ENCODE measurements at places on chromosomes 11 and 22. TPM values are rescaled to one million over a fixed set of nuclear protein-coding genes. Genes with fewer than 3 reads are reported as not detected.

DNA sequence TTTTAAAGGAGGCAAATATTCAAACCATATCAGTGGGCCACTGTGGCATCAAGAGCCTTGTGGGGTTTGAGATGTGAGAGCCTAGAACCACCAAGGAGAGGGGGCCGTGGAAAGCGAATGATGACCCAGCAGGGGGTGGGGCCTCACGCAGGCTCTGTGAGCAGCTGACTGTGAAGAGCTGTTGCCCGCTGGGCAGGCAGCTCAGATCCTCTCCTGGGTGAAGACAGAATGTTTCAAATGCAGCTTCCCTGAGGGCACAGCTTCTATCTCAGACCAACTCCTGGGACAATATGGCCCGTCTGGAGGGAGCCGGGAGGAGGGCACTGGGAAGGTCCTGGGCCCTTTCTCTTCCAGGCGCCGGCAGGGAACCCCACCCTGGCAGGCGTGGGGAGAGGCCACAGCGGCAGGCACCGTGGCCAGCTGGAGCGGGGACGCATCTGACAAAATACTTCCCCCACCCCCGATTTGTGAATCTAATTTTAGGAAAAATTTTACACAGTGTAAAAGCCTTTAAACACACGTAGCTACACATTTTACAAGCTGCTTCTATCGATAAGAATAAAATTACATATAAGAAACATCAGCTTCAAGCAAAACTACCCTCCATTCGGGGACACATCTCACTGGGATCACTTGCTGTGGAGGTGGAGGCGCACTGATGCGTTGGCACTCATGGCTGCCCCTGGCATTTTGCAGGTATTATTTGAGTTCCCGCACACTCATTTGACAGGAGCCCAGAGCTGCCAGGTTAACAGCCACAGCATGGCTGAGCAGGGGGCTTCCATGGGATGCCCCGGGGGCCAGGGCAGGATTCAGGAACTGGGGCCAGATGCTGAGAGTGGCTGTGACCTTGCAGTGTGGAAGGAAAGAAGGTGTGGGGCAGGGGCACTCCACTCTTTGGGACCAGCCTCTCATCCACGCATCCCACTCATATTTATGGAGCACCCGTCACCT, 40.3 kb downstream of the PARVG start:
- no peak for DNase-seq

DNA sequence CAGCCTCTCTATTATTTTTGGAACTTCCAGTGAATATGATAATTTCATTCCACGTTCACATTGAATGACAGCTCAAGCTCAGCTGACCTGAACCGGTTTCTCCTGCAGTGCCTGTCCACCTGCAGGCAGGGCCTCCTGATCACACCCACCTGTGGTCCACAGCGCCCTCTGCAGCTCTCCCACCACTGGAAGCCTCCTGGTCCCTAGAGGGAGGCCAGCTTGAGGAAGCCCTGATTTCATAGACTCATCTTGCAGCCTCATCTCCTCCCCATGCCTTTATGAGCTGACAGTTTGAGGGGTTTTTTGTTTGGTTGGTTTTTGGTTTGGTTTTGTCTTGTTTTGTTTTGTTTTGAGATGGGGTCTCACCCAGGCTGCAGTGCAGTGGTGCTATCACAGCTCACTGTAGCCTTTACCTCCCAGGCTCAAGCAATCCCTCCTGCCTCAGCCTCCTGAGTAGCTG, 29.9 kb upstream of the MALAT1 start:
- DNase-seq = peak; percentile 67

GRCh38 chr11:1548221-1549070, 23.6 kb downstream of the DUSP8 start:
- DNase-seq = peak; percentile 89

GRCh38 chr11:42625757-42626665, 685.8 kb upstream of the API5 start:
- DNase-seq = no peak

DNA sequence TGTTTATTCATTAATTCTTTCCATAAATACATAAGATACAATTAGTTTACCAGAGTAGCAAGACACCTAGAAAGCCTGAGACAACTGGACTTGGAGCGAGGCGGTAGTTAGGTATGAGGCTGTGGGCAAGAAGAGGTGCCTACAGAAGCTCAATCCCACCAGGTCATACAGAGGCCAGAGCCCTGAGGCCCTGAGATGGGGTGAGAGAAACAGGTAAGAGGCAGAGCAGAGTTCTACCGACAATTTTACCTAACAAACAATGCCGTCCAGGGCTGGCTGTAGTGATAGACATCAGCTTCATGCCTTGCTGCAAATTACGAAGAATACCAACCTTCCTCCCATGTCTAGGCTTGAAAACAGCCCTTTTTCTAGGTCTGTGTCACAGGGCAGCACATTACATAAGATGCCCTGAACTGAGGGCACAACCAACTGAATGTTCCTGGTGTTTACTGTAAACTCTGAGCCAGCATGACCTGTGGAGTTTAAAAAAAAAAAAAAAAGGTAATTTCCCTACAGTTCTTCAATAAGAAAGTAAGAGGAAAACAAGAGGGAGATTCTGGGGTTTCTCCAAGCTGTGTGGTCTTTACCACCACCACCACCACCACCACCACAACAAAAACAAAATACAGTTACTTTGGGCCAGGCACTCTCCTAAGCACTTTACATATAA, 105.8 kb downstream of the GAB2 start:
- no peak for DNase-seq

GRCh38 chr11:36094164-36094563, 150.3 kb downstream of the LDLRAD3 start:
- no peak for DNase-seq

- DNase-seq = no peak
Measured at GRCh38 chr11:9399466-9399865, 15.0 kb downstream of the IPO7 start.

GRCh38 chr11:32068134-32068870, 22.6 kb upstream of the RCN1 start:
- no peak for DNase-seq

DNA sequence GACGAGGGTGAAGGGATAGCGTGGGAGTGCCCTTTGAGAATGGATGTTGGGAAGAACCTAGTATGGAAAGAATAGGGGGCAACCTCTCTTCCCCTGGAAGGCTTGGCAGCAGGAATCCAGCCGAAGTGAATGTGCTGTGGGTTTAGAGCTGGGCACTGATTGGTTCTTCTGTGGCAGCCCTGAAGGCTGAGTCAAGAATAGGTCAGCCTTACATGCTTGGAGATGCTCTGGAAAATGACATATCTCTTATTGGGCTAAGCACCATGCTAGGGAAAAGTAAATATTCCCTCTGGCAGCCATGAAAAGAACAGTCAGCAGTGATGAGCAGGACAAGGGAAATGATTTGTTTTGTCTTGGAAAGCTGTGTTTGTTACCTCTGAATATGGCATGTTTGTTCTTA, 149.5 kb downstream of the COMMD9 start:
- no peak for DNase-seq

- no peak for DNase-seq
Measured at GRCh38 chr22:36871669-36872081, 10.9 kb downstream of the NCF4 start.

DNA sequence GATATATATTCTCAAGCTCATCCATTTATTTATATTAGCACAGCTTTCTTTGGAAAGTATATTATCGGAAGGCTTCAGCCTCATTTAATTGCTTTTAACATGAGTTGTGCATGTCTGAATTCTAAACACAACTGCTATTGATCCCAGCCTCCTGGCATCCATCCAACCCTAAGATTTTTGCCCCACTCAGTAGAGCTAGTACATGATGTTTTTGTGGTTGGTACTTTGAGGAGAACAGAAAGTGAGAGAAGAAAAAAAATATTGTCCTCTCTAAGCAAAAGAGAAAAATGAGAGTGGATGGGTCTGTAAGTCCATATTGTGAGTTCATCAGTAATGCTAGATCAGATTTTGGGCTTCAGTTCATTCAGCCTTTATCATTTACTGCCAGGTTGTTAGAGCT, 198.7 kb downstream of the DDX10 start:
- DNase-seq = no peak

DNA sequence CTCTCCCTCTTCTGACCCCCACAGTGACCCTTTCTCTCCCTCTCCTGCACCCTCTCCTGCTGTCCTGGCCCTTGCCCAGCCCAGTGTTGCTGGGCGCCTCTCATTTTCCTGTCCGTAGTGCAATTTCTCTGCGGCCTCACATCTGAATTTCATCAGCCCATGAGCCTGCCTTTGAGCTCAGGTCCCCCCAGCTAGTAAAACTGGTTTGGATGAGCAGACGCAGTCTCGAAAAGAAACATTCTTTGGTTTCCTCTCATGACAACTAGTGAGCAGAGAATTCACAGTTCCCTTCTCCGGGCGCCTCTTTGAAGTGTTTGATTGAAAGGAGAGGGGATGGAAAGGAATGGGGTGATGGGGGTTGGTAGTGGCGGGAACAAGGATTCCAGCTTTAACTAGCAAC, 126.0 kb upstream of the CADM1 start:
- no peak for DNase-seq

DNA sequence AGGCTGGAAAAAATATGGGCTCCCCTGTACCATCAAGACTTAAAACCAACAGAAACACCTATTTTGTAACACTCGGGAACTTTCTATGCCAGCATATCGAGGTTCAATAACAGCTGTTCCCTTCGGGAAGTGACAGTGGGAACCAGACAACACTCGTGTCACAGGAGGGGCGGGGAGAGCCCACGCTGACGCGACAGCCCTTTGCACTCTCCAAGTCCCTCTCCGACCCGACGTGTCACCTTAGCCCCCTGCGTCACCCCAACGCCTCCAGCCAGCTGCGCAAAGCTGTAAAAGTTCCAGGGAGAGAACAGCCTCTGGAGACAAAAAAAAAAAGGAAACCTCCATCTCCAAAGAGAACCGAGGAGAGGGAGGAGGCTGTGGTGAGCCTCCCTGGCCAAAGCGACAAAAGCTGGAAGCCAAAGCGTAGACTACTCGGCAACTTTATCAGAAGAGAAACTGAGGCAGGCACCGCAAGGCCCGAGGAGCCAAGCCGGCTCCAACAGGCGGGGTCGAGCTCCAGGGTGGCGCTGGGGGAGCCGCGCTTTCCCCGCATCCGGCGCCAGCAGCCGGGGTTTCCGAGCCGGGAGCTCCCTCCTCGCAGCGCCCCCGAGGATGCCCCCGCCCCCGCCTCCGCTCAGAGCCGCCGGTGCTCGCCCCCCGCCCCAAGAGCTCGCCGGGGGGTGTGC, 751 bp downstream of the ARFGAP3 start:
- peak; percentile 69 for DNase-seq

GRCh38 chr22:26021516-26021915, 147.7 kb upstream of the SEZ6L start:
- no peak for DNase-seq

GRCh38 chr22:49692499-49693225, 135.0 kb downstream of the BRD1 start:
- no peak for DNase-seq

GRCh38 chr22:43401661-43402060, 10.2 kb upstream of the MPPED1 start:
- no peak for DNase-seq

- DNase-seq = no peak
Measured at GRCh38 chr11:45361551-45361950, 75.4 kb upstream of the SYT13 start.

DNA sequence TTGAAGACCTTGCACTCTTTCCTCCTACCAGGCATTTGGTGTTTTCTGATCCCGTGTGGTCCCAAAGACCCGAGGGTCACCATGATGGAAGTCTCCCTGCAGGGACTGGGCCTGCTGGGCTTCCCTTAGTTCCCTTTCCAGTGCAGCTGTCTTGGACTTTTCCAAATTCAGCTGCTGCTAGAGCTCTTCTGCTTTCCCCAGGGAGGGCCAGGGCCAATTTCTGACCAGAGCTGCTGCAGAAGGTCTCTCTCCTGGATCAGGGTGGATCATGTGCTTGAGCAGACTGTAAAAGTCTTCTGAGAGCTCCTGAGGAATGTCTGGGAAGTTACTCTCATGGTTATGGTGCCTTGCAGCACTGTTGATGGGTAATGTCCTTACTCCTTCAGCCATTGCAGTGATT, 23.2 kb downstream of the LDLRAD3 start:
- DNase-seq = peak; percentile 50

DNA sequence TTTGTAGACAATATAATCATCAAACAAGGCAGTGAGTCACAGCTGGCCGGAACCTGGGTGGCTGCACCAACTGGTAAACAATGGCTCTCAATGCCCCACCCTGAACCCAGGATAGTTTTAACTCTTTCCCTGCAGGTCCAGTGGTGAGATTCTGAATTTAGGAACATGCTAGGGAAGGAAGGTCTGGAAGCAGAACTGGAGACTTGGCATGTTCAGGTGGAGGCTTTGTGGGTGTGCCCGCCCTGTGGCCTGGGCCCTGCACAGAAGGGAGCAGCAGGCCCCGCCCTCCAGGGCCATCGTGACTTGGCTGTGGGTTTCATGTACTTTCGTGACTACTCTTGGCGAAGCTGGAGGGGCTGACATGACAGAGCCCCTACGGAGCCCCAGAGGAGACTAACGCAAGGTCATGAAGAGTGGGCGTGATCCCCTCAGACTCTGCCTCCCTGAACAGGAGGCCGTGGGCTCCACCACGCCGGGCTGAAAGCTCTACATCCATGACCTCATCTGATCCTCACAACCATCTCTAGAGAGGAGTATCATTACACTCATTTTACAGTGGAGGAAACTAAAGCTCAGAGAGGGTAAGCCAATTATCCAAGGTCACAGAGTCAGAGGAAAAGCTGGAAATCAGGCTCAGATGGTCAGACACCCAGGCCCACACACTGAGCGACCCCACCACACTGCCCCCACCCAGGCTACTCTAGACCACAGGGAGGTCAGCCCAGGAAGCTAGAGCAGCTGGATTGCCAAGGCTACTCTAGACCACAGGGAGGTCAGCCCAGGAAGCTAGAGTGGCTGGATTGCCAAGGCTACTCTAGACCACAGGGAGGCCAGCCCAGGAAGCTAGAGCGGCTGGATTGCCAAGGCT, 27.3 kb downstream of the MAFF start:
- peak; percentile 37 for DNase-seq

- DNase-seq = peak; percentile 12
Measured at GRCh38 chr11:282630-283360, 4.6 kb downstream of the NLRP6 start.

DNA sequence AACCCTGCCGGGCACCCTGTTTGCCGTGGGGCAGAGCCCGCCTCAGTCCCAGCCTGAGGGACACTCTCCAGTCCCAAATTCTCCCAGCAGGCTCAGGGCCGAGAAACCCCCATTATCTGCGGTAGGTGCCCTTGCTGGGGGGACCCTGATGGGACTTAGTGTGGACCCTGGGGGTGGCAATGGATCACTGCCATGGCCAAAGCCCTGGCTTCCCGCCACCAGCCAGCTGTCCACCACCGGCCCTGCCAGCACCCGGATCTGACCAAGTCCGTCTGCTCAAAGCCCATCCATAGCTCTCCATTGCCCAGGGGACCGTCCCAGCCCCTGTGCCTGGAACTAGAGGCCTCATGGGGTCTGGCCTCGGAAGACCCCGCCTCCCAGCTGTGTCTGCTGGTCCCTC, 24.4 kb downstream of the WNT7B start:
- DNase-seq = no peak

The ZNF195 gene
- total RNA-seq = 22.7 TPM

The DERL3 gene
- total RNA-seq = 14.9 TPM

The POTEH gene
- 57.6 TPM for total RNA-seq

The DNAJC4 gene
- 254 TPM for total RNA-seq

The MLC1 gene
- total RNA-seq = 1.3 TPM

The POLR2F gene
- 137 TPM for total RNA-seq
